Stimulated activated CD4-positive, alpha-beta T cell treated with anti-CD3 and anti-CD28 coated beads, TNF-alpha, amount 100 ng/mL, for 1 hour (primary cell): ENCODE measurements at places on chromosomes 3 and 15.

GRCh38 chr3:3353153-3353552 is 173.7 kb upstream of the CRBN start:
- DNase-seq = no peak

GRCh38 chr15:72782274-72783003 is 1.1 kb downstream of the ADPGK start:
- DNase-seq = no peak

DNA sequence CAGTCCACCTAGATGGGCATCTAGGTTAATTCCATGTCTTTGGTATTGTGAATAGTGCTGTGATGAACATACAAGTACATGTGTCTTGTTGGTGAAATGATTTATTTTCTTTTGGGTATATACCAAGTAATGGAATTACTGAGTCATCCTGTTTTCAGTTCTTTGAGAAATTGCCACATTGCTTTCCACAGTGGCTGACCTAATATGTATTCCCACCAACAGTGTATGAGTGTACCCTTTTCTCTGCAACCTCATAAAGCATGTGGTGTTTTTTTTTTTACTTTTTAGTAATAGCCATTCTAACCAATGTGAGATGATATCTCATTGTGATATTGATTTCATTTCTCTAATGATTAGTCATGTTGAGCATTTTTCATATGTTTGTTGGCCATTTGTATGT is 86.0 kb upstream of the NDN start:
- no peak for DNase-seq

- DNase-seq = no peak
These were observed 147.5 kb upstream of the THBS1 start for GRCh38 chr15:39433376-39433775.

GRCh38 chr3:30042274-30042859 is 564.0 kb upstream of the TGFBR2 start:
- peak; percentile 23 for DNase-seq

DNA sequence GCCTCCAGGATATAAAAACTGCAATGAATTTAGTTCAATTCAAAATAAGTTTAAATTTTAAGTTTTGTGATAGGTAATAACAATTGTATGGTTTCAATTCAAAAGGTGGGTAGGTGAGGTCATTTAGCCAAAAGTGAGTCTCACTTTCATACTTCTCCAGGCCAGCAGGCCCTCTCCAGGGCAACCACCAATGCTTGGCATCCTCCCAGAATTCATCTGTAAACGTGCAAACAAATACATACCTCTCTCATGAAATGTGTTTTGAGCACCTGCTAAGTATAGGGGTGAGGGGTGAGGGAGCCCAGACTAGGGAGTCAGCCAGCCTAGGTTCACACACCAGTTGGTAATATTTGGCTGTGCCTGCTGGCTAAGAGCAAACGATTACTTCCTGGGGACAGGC is 22.0 kb upstream of the RBSN start:
- DNase-seq = no peak

GRCh38 chr15:58244536-58244935 is 106.4 kb downstream of the AQP9 start:
- no peak for DNase-seq

- DNase-seq = no peak
These were observed 10.3 kb upstream of the PPARG start for GRCh38 chr3:12278566-12278965.

DNA sequence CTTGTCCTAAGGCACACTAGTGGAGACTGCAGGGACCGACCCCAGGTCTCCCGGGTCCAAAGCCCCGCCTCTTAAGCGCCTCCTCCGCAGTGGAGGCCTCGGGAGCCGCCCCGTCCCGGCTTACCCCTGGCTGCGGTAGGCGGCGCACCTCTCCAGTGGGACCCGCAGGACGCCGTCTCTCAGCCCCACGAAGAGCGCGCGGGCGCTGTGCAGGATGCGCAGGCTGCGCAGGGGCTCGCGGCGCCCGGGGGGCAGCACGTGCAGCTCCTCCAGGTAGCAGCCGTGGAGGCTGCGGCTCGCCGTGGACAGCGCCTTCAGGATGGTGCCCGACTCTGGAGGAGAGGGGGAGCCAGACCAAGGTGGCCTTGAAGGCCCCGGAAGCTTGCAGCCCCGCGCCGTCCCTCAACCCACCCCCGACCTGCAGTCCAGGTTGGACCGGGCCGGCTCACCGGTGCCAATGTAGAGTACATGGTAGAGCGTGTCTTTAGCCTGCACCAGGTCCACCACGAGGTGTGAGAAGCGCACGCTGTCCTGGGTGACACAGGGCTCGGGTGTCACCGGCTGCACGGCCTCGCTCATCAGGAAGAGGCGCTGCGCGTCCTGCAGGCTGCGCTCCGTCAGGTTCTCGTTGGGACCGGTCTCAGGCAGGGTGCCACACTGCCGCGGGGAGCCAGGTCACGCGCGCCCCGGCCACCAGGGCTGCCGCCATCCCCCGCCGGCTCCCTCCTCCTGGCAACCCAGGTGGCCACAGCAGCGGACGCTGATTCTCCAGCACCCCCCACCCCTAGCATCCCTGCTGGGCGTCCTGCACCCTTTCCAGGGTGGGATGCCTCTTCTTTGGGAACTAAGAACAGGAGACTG is 105.5 kb downstream of the SEMA5B start:
- no peak for DNase-seq

- DNase-seq = no peak
These were observed 20.5 kb downstream of the FAM240A start for GRCh38 chr3:46632792-46633191.

- no peak for DNase-seq
These were observed 49.2 kb downstream of the CORO2B start for GRCh38 chr15:68627995-68628394.

DNA sequence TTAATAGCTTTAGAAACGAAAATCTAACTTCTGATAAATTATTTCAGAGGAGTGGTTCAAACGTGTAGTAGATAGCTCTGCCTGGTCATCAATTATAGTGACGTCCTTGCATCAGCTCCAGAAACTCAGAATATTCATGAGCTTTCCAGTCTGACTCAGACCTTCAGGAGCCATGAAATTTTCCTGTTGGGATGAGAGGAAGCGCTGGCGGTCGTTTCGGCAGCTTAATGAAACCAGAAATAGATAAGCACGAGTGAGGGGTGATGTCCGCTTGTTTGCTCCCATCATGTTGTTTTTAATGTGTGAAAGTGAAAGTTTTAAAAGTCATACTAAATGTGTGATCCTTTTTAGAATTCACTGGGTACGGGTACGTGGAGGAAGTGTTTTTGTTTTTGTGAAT is 141.1 kb downstream of the PGPEP1L start:
- DNase-seq = no peak

DNA sequence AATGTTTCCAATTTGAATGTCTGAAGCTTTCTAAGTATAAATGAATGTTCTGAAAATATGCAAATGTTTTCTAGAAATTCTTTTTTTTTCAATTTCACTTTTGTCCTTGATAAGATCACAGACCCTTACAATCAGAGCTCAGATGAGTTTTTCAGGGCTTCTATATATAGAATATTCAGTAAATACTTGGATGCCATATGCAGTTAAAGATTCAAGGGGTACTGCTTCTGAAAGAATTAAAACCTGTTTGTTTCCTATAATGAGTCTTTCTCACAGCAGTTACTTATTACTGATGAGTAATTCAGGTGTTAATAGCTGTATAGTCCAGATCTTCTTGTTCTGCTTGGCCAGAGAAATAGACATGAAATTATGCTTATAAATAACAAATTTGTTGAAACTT is 812.6 kb downstream of the ZPLD1 start:
- no peak for DNase-seq

DNA sequence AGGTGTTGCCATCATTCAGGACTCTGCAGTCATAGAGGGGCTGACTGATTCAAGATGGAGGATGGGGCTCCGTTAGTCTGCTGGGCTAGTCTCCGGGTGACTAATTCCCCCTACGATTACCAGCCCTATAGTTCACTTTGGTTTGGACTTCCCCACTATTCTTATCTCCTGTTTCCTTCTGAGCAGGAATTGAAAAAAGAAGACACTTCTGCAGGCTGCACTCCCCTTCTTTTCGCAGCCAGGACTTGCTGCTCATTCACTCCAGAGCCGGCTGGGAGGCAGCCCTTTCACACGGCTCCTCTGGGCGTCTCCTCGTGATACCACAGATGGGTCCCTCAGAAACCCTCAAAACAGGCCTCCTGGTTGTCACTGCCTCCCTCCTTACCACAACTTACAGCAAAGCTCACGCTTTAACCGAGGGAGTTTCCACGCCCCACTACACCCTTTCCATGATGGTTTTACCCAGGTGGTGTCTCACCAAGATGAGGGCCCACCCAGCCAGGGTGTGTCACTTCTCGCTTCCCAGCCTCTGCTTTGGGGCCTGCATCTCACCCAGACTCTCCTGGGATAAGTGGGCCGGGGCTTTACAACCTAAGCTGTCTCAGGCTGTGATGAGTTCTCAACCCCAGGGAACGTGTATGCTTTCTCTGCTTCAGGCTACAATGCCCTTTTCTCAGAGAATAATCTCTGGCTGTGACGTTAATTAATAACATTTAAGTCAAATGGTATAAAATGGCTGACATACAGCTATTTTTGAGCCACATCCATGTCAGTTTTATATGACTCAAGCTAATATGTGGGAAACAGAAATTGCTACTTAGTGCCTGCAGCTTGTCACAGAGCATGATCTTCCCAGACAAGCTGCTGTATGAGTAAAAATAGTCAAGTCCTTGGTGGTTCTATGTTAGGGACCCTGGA is 11.9 kb downstream of the CX3CR1 start:
- DNase-seq = peak; percentile 33

GRCh38 chr3:129795186-129796010 is 98.1 kb downstream of the TMCC1 start:
- DNase-seq = no peak

DNA sequence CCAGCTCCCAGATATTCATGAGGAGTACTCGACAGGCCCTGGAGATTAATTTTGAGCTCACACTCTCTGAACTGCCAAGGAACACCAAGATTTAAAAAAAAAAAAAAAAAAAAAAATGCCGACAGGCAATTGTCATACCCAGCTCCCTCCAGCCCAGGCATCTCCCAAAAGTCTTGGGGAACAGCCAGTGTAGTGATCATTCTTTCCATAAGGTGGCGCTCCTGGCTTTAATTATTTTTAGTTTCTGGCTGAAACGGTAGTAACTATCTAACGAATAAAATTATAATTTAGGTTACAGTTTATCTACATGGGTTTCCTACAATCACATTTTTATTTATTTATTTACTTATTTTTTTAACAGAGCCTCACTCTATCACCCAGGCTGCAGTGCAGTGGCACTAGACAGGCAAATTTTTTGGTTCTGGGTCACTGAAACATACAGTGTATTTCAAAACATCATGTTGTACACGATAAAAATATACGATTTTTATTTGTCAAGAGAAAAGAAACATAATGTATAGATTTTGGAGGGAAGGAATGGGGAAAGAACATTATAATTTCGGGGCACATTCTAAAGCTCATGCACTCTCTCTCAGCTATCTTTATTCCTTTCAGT is 157.3 kb downstream of the ADAMTS9 start:
- no peak for DNase-seq

- DNase-seq = no peak
These were observed 3.5 kb downstream of the CSK start for GRCh38 chr15:74785194-74786032.

GRCh38 chr15:76060118-76060989 is 569 bp downstream of the TMEM266 start:
- DNase-seq = no peak

DNA sequence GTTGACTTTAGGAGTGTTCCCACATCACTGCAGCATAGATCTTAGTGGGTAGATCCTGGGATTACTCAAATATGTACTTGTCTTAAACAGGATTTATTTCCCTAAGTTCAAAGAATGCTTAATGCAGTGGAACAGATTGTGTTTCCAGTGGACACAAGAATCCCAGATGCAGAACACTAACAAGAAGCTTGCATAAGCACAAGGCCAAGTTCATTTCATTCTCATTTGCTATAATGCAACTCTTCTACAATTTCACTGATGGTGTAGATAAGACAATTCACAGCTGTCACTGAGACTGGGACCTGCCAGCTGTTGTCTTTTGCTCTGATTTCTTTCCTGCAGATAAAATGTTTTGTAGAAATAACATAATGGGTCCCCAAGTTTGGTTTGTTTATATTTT is 225.6 kb downstream of the NFKBIZ start:
- no peak for DNase-seq

DNA sequence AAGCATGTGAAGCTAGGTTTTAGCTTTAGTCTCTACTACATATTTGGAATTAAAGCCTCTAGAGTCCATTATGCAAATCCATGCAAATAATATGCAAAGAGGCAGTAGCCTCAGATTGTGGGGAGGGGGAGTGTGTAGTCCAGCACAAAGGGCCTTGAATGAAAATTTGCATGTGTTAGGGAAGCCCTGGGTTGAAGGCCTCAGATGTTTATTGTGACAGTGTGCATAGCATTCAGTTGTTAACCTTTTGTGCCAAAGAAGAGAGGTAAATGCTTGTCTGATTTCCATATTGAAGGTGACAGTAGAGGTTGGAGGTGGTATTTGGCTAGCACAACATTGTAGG is 24.5 kb upstream of the BFSP2 start:
- DNase-seq = no peak

- no peak for DNase-seq
These were observed 10.4 kb downstream of the PLA2G4D start for GRCh38 chr15:42083916-42084315.

DNA sequence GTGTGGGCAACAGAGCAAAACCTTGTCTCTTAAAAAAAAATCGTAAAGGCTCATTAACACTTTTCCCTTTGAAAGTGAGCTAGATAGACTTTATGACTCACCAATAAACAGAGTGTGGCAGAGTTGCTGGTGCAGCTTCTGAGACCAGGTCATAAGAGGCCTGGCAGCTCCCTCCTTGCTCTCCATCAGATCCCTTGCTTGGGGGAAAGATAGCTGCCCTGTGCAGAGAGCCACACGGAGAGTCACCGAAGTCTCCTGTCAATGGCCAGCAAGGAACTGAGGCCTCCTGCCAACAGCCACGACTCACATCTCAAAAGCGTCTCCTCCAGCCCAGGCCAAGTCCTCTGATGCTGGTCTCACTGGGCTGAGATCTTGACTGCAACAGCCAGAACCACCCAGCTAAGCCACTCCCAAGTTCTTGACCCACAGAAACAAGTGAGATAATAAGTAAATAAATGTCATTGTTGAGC is 8.7 kb upstream of the GP9 start:
- no peak for DNase-seq

GRCh38 chr3:42189001-42189460 is 77.0 kb downstream of the CCK start:
- no peak for DNase-seq

GRCh38 chr15:70051948-70052633 is 45.6 kb downstream of the TLE3 start:
- no peak for DNase-seq

DNA sequence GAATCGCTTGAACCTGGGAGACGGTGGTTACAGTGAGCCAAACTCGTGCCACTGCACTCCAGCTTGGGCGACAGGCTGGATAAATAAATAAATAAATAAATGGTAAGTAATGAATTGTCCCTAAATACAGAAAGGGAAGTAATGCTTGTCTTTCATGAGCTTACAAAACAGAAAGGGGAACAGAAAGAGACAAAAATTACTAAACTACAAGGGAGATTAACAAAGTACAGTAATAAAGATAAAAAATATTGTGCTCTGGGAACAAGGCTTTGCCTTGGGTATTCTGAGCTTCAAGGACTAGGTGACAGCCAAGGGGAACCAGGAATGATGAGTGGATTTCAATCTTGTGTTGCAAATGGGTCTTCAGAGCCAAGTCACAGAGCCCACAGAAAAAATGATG is 9.2 kb upstream of the HLTF start:
- DNase-seq = no peak
